LHCN-M2 (cell line): ENCODE measurements at places on chromosomes 4 and X. TPM values are rescaled to one million over a fixed set of nuclear protein-coding genes. Genes with fewer than 3 reads are reported as not detected.

DNA sequence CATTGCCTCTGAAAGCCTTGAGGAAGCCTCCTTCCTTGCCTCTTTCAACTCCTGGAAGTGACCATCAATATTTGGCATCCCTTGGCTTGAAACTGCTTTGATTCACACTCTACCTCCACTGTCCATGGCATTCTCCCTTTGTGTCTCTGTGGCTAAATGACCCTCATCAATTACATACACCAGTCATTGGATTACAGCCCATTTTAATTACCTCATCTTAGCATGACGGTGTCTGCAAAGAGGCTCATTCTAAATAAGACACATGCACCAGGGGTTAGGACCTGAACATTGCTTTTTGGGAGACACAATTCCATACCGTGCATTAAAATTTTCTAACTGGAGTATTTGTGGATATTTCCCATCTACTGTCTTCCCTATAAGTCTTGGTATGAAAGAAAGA, 60.7 kb upstream of the FAM9A start:
- no peak for DNase-seq

- no peak for DNase-seq
Measured at GRCh38 chr4:151227172-151227571, 49.8 kb upstream of the PRSS48 start.

- no peak for DNase-seq
Measured at GRCh38 chr4:102575369-102576129, 74.4 kb downstream of the NFKB1 start.

GRCh38 chr4:168433571-168433970, 46.7 kb downstream of the DDX60L start:
- peak; percentile 35 for DNase-seq

GRCh38 chr4:7007142-7007907, 35.8 kb upstream of the TADA2B start:
- no peak for DNase-seq

DNA sequence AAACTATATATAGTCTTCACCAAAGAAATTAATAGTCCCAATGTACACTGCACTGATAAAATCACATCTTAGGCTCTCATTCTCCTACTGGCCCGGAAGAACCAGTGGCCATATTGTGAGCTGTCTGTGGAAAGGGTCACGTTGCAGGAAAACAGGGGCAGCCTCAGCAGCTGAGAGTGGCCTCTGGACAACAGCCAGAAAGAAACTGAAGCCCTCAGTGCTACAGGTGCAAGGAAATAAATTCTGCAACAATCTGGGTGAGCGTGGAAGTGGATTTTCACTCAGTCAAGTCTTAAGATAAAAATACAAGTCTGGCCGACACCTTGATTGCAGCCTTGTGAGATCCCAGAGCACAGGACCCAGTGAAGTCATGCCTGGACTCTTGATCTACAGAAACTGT, 3.2 kb upstream of the SLC25A14 start:
- DNase-seq, result no peak

DNA sequence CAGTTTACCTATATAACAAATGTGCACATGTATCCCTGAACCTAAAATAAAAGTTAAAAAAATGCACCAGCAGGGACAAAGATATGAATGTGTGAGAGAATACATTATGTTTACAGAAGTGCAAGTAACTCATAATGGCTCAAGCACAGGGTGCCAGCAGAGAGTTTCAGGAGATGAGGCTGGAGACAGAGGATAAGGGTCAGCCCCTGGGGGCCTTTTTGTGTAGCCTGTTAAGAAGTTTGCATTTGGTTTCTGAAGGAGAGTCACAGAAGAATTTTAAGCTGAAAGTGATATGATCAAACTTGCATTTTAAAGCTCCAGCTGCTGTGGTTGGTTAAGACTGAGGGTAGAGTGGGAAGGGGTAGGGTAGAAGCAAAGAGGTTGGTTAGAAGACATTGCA, 48.6 kb upstream of the CAPN6 start:
- no peak for DNase-seq

DNA sequence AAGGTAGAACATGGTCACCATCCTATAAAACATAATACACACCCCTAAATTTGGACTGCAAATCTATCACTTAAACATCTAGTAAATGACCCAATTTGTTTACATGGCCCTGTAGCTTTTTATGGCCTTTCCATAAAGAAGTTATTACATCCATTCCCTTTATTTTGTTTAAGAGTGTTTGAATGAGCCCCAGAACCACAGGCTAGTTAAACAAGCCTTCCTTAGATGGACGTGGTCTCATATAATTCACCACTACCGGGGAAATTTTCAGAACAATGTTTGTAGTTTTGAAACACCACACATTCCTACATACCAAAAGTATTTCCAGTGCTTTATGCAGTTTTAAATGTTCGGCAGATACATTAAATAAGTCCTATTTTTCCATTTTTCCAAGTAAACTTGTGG, 12.3 kb downstream of the PDGFC start:
- peak; percentile 48 for DNase-seq

GRCh38 chrX:115177932-115178331, 11.3 kb upstream of the RBMXL3 start:
- DNase-seq, result no peak

DNA sequence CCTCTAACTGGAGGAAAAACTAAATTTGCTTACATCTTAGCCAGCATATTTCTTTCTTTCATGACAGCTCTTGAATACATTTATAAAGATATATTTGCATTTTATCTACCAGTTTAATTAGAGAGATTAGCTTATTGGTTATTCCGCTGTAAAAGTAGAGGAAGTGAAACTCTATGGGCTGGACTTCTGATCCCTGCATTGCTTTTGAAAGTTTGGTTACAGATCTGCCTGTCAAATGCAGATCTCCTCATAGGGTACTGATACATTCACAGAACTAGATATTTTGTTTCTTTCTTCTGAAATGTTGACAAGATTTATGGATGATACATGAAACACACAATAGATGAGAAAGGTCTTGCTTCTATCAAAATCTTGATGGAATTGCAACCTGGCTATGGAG, 581.4 kb upstream of the AADAT start:
- DNase-seq, result no peak

- peak; percentile 56 for DNase-seq
Measured at GRCh38 chr4:68373513-68373912, 23.6 kb upstream of the YTHDC1 start.

DNA sequence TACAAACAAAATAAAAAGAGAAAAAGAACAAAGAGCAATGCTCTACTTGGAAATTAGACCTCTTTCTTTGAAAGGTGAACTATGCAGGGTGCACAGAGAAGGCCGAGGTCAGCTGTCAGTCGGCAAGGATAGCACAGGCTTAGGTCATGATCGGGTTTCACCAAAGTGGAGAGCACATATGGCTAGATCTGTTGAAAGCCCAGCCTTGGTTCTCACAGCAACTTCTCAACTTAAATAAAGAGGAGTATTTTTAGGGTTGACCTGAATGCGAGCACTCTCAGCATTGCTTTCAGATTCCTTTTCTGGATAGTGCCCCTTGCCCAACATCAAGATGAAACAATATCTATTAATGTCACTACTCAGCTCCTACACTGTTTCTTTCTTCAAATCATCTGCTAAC, 122.9 kb upstream of the GPC4 start:
- DNase-seq, result no peak

GRCh38 chrX:42472727-42473126, 305.2 kb downstream of the PPP1R2C start:
- no peak for DNase-seq

DNA sequence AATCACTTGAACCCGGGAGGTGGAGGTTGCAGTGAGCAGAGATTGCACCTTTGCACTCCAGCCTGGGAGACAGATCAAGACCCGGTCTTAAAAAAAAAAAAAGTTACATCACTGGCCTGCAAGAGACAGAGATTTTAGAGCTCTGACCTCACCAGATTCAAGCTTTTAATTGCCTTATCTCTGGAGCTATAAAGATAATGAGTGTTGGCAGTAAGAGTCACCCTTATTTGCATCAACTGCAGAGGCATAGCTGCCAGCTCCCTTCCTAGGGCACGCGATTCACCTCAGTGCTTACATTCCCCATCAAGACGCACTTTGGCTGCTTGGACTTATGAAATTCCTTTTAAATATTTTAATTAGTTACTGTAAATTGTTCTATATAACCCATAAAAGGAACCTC, 12.5 kb upstream of the SPATA4 start:
- no peak for DNase-seq

- no peak for DNase-seq
Measured at GRCh38 chr4:56739066-56739777, 58.1 kb upstream of the HOPX start.

DNA sequence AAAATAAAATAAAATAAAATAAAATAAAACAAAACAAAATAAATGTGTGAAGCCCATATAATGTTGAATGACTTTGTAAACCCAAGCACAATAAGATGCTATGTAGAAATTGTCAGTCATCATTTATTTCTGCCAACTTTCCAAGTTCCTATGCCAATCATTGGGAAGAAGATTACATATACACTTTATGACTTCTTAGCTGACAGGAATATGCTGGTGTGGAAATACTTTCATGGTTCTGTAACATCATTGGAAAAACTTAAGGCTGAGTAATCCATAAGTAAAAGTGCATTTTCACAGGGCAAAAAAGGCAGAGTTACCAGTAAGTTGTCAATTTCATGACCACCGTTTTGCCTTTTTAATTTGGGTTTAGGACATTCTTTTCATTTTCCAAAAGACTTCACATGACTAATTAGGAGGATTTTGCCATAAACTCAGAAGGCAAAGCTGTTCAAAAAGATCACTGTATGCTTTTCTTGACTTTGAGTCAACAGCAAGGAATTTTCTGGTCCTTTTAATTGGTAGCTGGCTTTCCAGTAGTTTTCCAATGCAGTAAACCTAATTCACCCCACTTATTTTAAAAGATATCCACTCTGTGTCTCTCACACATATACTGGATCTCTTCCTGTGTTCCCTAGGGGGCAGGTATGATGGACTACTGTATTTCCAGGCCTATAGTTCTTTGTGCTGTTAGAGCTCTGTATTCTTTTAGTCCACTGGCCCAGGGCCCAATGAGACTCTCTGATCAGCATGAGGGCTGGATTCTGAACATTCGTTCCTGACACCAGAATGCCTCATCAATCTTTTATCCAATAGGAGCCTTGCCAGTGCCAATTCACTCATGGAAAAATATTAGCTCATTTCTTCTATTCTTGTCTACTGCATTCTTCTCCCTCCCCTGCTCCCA, 26.2 kb upstream of the SCRG1 start:
- peak; percentile 87 for DNase-seq

KIF4A gene
- 38.9 and 42.1 TPM in 2 replicates for total RNA-seq

PCDH10 gene
- total RNA-seq, result 1.0 and 1.3 TPM in 2 replicates

GAGE12F gene
- total RNA-seq, result not detected in 2 replicates

TEX13B gene
- not detected in 2 replicates for total RNA-seq
